Left ventricle myocardium superior (tissue), 1 donor: ENCODE measurements at places on chromosomes 4 and X.

DNA sequence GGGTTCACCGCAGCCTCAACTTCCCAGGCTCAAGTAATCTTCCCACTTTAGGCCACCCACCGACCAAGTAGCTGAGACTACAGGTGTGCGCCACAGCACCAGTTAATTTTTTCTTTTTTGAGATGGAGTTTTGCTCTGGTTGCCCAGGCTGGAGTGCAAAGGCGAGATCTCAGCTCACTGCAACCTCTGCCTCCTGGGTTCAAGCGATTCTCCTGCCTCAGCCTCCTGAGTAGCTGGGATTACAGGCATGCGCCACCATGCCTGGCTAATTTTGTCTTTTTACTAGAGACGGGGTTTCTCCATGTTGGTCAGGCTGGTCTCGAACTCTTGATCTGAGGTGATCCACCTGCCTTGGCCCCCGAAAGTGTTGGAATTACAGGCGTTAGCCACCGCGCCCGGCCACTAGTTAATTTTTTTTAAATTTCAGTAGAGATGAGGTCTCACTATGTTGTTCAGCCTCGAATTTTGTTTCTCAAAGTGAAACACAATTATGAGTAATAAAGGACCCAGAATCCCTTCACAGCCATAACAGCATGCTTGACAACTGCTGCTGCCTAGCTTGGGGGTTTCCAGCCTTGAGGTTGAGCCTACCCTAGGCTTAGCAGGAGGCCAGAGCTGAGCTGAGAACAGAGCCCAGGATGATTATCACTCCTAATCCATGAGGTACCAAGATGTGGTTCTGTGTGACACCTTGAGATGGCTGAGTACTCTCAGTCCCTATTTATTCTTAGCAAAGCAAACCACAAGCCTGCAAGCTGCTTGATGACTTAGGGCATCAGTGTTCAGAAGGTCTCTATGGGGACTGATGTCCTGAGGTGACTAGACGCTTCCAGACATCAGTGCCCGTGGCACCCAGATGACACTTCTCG is 41.6 kb upstream of the NKRF start:
- no peak for DNase-seq

DNA sequence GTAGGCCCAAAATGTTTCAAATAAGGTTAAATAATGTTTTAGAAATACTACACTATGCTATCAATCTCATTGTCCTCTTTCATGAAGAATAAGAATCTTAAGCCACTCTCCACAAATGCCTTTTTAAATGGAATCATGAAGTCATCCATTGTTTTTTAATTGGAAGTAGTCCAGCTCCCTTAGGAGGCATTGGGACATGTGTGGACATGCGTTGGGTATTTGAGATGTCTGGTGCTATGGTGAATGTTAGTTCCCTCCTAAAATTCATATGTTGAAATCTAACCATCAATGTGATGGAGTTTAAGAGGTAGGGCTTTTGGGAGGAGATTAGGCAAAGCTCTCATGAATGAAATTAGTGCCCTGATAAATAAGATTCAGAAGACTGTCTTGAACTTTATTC is 289.0 kb downstream of the C4orf33 start:
- no peak for DNase-seq

DNA sequence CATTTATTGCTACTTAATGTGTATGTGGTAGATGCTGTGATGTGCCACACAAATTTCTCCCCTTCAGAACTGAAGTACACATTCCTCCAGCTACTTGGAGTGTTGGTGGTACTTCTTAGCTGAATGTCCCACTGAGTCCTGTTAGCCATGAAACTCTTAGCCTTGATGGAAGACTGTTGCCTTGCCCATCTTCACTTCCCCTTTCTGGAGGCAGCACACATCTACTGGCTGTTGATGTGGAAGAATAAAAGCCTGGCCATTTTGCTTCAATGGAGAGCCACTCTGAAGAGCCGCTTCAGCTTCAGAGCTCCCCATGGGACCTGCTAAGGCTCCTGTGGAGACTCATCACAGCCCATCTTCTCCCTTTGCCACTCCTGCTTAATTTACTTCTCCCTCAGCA is 157.7 kb upstream of the PITX2 start:
- no peak for DNase-seq

- DNase-seq = no peak
Observed at GRCh38 chrX:21840193-21840545, 752 bp downstream of the MBTPS2 start.

GRCh38 chrX:49995107-49995731 is 72.8 kb downstream of the CLCN5 start:
- no peak for DNase-seq

DNA sequence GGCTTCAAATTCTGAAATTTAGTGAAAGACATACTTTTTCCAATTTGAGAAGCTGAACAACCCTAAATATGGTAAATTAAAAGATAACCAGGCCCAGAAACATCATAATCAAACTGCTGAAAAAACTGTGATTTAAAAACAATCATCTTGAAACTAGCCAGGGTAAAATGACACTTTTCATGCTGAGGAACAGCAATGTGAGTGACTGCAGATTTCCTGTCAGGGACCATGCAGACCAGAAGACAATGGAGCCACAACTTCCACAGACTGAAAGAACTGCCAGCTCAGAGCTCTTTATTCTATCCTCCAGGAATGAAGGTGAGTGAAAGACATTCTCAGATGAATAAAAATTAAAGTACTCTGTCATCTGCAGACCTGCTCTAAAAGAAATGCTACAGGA is 73.3 kb downstream of the NAT8L start:
- DNase-seq = no peak

DNA sequence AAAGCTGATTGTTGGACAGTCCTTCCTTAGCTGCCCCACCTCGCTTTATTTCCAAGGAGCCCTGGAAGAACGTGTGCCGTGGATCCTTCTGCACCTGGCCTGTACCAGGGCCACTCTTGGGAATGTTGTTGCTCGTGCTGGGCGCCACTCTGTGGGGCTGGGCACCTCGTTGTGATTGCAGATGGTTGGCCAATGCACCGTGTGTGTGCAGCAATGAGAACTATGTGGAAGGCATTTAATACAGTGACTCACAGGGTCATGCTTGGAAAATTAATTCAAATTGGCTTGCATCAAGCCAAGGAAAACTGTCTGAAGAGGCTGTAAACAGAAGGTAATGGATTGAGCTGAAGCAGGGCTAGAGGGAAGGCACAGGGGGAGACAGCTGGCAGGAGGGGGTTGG is 37.0 kb upstream of the CD99L2 start:
- DNase-seq = no peak

DNA sequence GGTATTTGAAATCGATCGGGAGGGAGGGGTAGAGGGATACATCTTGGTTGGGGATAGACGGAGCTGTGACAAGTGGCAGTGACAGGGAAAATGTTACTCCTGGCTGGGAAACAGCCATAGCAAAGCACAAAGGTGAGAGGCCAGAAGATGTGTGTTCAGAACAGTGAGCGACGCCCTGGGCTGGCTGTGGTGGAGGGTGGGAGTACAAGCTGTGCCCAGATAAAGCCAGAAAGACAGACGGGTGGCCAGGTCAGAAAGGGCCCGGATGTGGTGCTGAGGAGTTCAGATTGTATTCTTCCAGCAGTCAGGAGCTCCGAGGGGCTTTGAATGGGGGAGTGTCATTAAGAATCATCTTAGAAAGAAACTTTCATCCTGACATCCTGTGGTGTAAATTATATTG is 27.9 kb downstream of the CCDC149 start:
- no peak for DNase-seq

DNA sequence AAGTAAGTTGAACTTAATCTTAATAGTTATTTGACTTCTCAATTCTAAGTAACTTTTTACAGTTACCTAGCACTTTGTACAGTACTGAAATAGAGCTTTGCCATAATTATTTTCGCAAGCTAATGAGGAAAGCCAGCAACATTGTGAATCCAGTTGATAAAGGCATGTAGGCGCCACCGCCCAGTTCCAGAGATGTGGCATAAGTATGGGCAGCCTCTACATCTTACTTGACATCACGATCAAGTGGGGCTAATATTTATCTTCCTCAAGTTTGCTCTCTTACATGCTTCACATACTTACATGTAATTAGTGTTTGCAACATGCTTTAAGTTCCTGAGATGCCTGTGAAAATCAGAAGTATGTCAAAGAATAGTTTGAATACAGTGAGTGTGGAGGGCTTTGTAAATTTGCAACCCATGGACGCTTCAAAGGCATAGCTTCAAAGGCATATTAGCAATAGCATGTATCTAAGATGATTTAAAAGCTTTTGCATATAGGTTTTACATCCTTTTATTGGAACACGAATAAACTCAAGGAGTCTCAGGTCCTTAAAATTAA is 34.9 kb upstream of the VCX3B start:
- no peak for DNase-seq

GRCh38 chr4:70945046-70945445 is 42.9 kb downstream of the MOB1B start:
- no peak for DNase-seq

DNA sequence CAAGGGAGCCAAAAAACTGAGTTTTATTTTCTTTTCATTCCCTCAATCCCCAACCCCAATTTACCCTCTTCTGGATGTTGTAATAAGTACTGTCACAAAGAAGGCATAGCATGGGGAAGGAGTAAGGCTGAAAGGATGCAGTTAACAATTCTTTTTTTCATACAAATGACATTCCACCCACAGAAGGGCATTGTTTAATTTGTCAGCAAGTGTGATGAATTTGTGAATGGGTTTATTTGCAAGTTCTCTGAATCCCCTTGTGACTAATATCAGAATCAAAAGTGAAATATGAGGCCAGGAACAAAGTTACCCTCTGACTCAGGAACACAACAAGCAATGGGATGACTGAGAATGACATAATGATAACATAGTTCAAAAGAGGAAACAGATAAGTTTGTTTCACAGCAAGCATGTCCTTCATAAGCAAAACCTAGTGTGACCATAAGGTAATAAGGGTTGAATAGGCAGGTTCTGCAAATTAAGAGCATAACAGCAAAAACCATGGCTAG is 2.1 kb downstream of the GEMIN8 start:
- DNase-seq = no peak

- no peak for DNase-seq
Observed at GRCh38 chrX:45428831-45429230, 228.2 kb upstream of the DIPK2B start.

DNA sequence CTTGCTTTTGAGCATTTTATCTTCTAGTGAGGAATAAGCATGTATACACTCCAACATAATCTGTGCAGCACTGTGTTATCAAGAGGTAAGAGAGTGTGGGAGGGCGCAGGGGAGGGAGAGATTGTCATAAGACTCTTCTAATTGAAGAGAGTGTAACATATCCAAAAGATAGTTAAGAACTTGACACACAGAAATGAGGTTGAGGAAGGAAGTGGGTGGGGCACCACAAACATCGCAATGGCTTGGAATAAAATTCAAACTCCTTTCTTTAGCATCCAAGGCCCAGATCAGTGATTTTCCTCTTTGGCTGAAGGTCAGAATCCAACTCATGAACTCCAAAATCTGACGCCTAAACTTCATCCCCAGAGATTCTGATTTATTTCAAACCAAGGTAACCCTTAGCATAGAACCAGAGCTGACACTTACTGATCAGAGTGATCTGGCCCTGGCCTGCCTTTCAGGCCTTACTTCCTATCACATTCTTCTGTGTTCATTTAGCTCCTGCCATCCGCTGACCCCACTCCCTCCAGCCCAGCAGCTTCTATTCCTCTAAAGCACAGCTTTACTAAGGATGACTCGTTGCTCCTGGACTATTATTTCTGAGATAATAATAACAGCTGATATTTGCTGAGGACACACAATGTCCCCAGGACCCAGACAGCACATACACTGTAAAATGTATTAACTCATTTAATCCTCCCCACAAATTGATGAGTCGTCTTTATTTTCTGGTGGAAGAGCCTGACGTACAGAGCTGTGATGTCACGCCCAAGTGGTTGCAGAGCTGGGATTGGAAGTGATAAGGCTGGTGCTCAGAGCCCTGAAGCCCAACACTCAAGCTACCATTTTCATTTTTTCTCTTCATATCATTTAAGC is 10.6 kb upstream of the CTSO start:
- peak; percentile 32 for DNase-seq

DNA sequence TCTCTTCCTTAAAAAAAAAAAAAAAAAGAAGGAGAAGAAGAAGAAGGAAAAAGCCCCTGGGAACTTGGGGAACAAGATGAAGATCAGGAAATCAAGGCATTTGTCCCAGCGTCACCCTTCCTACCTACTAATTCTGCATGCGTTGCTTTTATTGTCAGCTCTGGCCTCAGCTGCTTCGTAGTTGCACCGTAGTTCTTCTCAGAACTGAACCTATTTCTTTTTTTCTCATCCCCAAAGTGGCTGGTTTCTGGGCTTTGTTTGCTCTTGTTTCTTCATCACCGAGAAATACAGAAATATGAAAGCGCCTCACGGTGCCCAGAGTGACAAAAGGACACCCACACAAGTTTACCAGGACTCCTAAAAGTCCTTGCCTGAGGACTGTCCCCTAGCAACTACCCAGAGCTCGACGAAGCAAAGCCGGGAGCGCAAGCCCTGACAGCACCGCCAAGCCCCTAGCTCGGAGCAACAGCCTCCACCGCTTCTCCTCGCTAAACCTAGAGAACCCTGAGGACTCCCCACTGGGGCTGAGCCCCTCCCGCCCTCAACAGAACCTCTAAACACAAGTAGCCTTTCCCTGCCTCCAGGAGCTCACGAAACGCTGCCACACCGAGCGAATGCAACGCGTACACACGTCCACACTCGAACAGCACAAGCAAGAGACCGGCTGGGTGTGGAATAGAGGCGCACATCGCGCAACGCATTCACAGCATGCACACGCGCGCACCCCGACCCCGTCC is 710 bp downstream of the PRKG2 start:
- DNase-seq = no peak

GRCh38 chr4:181507938-181508337 is 735.3 kb upstream of the TENM3 start:
- DNase-seq = no peak

- no peak for DNase-seq
Observed at GRCh38 chr4:157075401-157075800, 549 bp upstream of the GLRB start.

DNA sequence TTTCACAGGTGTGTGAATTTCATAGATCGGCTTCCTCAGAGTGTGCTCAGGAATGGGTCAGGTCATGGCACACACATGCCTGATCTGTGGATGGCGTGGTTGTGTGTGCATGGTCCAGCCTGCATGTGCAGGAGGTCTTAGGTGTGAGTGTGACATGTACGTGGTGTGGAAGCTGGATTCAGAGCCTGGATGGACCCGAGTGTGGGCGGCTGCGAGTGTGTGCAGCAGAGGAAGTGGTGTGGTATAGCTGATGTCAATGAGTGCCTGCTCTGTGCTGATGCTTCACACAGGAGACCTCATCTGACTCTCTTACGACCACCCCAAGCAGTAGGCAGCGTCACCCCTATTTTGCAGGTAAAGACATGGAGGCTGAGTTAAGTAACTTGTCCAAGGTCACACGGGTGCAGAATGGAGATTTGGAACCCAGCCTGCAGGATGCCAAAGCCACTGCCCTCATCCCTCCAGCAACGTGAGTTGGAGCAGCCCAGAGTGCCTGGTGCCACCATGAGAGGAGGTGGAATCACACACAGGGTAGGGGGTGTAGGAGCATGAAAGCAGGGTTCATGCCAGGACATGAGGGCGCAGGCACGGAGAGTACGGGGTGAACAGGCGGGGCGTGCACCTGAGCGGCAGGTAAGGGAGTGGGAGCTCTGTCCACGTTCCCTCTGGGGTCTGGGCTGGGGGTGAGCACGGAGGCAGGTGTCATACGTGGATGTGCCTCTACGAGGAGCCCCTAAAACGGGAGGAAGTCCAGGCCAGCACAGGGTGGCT is 24.2 kb upstream of the C4orf50 start:
- DNase-seq = no peak
